Cortex of kidney (tissue), 1 donor: ENCODE measurements at places on chromosomes 12 and 14.

- DNase-seq, result no peak
These were observed 863.9 kb downstream of the BCL11B start for GRCh38 chr14:98408024-98408555.

DNA sequence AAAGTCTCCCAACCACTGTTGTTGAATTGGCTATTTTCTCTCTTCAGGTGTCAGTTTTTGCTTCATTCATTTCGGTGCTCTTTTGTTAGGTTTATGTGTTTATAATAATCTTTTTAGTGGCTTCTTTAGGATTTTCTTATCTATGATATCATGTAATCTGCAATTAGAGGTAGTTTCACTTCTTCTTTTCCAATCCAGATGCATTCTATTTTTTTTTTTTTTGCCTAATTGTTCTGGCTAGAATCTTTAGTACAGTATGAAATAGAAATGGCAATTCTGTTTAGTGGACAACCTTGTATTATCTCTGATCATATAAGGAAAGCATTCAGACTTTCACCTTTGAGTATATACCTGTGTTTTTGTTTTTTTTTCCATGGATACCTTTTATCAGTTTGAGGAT lies 17.4 kb downstream of the CNOT2 start:
- no peak for DNase-seq

GRCh38 chr12:23217158-23217557 lies 592.2 kb downstream of the ETNK1 start:
- DNase-seq, result no peak

- DNase-seq, result no peak
These were observed 73.5 kb downstream of the PPP2R5C start for GRCh38 chr14:101834800-101835547.

DNA sequence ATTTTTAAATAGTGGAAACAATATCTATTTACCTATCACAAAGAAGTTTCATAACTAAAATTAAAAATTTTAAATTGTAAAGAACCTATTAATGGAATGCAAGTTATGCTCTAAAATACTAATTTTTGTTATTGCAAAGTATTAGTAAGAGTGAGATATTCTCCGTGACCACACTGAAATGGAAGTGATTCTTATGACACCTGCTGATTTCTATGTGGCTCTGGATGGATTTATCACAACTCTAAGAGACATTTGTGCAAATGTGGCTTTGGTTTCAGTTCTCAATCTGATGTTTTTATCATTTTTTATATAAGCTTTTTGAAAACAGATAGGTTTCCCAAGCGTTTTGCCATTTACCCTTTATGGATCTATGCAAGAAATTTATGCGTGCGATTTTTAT lies 497.8 kb downstream of the NAV3 start:
- no peak for DNase-seq

GRCh38 chr12:109870648-109871047 lies 9.7 kb downstream of the GLTP start:
- DNase-seq, result no peak

GRCh38 chr12:100574187-100575074 lies 947 bp downstream of the GAS2L3 start:
- DNase-seq, result no peak

DNA sequence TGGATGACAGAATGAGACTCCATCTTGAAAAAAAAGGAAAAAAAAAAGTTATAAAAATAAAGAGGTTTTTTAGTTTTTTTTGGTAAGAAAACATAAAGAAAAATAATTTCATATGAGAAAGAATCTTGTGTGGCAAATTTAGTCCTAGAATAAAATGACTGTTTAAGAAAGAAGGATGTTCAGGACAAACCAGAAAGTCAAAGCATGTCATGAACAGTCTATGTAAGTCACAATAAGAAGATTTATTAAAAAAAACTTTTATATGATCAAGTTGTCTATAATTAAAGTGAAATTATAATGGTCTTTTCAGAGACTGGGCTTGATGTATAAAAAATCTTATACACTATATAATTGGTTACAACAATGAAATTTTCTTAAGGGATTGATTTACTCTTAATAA lies 68.1 kb upstream of the HECTD1 start:
- no peak for DNase-seq

- no peak for DNase-seq
These were observed 15.2 kb downstream of the FGFR1OP2 start for GRCh38 chr12:26953447-26953846.

DNA sequence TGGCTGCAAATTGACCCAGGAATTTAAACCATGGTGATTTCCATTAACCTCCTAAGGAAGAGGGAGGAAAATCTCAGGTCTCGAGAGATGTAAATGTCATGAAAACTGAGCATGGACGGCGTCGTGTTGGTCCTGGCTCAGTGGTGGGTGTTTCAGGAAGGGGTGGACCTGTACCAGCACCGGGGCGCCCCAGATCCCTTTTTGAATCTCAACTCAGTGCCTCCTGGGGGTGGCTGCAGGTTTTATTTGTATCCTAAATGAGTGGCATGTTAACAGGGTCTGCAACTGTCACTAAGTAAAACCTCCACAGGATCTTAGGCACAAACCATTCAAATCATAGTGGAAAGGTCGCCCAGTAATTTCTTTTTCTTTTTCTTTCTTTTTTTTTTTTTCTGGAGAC lies 101.3 kb downstream of the ASCL4 start:
- no peak for DNase-seq

GRCh38 chr12:95574799-95575452 lies 23.6 kb upstream of the USP44 start:
- no peak for DNase-seq

- no peak for DNase-seq
These were observed 4.9 kb upstream of the SENP1 start for GRCh38 chr12:48110691-48111311.

DNA sequence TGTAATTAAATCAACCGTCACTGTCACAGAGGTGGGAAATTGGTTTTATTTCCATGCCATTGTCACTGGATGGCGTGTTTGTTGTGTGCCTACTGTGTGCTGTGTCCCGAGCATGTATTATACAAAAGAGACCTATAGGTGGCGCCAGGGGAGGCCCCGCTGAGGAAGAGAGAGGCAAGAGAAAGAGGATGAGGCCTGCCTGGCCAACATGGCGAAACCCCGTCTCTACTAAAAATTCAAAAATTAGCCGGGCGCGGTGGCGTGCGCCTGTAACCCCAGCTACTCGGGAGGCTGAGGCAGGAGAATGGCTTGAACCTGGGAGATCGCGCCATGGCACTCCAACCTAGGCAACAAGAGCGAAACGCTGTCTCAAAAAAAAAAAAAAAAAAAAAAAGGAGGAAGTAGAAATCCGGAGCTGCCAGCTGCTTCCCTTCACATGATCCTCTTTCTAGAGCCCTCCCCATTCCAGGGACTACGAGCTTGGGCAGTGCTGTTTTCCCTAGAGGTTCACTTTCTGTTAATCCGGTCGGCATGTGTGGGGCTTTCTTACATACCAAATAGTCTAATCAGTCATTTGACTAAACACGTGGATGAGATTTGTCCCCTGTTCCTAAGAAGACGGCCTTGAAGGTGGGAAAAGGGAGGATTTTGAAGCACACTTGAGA lies 6.4 kb upstream of the CCDC175 start:
- no peak for DNase-seq

DNA sequence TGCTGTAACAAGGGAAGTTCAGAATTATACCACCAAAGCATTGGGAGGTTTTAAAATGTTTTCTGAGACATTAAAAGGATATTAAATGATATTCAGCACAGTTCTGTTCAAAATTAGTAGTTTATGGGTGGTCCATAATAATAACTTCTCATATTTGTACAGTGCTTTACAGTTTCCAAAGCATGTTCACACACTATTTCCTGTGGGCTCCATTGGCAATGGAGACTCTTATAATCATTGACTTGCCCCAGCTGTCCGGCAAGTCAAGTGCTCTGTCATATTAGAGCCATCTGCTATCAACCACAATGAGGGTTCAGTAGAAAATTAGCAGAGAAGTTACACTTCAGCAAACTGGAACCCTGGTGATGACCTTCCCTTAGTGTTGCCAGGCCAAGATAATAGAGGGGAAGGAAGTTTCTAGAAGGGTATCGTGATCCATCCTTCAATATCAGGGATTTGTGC lies 526.6 kb upstream of the CCDC196 start:
- DNase-seq, result no peak

DNA sequence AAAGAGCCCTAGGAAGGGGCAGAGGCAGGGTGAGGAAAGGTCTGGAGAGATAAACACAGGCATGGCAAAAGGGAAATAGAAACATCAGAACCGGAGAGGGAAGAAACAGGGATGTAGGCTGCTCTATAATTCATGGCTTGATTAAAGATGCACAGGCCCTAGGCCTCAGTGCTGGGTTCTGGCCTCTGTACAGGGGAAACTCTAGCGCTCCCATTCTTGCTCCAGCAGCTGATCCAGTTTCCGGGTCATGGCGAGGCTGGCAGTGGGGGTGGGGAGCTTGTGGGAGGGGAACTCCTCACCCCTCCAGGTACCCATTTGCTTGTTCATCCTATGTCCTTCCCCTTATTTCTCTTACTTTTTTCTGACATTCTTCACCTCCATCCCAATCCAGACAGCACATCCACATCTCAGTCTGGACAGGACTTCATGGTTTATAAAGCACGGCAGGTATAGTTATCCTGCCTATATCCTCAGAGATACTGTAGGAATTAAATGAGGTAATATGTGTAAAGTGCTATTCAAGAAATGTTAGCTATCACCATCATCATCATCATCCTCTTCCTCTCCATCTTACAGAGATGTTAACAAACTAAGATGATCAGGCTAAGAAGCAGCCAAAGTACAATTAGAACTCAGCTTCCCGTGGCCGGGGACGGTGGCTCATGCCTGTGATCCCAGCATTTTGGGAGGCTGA lies 8.0 kb upstream of the GPR84 start:
- no peak for DNase-seq

DNA sequence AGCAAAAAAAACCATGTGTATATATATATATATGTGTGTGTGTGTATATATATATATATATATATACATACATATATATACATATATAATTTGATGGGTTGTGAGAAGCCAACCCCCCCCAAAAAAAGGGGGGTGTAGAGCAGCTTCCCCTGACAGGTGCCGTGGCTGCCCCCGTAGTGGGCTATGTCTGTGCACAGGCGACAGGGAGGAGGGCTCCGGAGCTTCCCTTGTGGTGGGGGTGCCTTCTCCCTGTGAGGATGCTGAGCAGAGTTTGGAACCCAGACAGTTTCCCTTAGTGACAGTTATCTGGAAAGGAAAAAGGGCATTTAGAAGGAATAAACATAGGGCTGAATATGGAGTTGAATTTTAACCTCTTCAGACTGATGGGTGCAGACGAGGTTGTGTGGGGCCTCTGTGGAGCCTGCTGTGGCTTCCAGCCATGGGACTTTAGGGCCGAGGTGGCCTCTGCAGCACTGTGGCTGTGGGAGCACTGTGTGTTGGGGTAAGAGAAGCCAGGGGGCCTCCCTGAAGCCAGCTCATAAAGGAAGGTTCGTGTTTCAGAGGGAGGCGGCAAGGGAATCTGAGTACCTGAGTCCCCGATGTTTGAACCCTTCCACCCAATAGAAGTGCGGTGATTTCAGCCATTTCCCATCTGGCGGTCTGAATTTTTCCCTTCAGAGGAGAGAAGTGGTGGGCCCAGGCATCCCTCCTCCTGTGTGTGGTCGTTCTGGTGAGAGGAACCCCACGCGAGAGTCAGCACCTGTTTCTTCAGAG lies 19.8 kb downstream of the XRCC3 start:
- DNase-seq, result no peak

- DNase-seq, result no peak
These were observed 15.9 kb downstream of the DYNC1H1 start for GRCh38 chr14:101980251-101980650.

GRCh38 chr14:67984274-67984673 lies 164.7 kb downstream of the RAD51B start:
- no peak for DNase-seq

DNA sequence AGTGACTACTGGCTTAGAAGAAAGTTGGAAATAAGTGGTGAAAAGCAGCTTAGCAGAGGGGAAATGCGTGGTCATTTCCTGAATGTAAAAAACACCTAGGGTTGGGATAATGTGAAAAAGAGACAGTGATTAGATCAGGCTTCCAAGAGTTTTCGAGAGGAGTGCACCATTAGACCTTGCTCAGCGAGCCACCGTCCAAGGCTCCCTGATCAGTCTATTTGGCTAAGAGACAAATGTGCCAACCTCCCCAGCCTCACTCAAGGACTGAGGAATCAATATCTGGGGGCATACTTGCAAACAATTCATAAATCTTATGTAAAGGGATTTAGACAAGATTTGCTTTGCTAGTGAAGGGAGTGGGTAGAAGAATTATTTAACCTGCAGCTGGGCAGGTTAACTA lies 594.5 kb downstream of the NRXN3 start:
- DNase-seq, result no peak

- no peak for DNase-seq
These were observed 8.1 kb downstream of the ATP6V0A2 start for GRCh38 chr12:123720141-123720814.

GRCh38 chr12:111720457-111720856 lies 34.6 kb downstream of the ACAD10 start:
- no peak for DNase-seq

- no peak for DNase-seq
These were observed 285.9 kb downstream of the MDGA2 start for GRCh38 chr14:47389535-47389934.

- DNase-seq, result no peak
These were observed 1.1 kb downstream of the CCDC197 start for GRCh38 chr14:93997916-93998870.

DNA sequence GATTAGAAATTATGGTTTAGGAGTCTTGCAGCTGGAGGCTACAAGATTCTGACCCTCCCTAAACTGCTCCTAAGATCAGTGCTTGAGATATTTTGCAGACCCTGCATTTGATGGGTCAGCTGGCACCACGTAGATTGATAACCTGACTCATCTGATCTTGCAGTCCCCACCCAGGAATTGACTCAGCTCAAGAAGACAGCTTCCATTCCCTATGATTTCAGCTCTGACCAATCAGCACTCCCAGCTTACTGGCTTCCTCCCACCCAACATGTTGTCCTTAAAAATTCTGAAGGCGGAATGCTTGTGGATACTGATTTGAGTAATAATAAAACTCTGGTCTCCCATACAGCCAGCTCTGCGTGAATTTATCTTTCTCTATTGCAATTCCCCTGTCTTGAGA lies 23.2 kb upstream of the MTHFD1 start:
- no peak for DNase-seq

GRCh38 chr12:75774261-75775052 lies 257.1 kb downstream of the PHLDA1 start:
- no peak for DNase-seq

- no peak for DNase-seq
These were observed 8.0 kb downstream of the KLHL33 start for GRCh38 chr14:20428010-20428365.

DNA sequence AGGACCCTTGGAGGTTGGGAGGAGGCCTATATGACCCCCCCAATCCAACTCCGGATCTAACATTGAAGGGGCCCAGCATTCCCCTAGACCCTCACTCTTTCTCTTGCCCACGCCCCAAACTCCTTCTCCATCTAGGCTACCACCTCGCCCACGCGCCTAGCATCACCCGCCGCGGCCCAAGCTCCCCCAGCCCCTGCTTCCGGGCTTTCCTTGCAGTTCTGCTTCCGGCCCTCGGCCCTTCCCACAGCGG lies 445 bp downstream of the CERS5 start:
- DNase-seq, result no peak
